DMS79 (cell line): ENCODE measurements at places on chromosomes 3 and 15.

DNA sequence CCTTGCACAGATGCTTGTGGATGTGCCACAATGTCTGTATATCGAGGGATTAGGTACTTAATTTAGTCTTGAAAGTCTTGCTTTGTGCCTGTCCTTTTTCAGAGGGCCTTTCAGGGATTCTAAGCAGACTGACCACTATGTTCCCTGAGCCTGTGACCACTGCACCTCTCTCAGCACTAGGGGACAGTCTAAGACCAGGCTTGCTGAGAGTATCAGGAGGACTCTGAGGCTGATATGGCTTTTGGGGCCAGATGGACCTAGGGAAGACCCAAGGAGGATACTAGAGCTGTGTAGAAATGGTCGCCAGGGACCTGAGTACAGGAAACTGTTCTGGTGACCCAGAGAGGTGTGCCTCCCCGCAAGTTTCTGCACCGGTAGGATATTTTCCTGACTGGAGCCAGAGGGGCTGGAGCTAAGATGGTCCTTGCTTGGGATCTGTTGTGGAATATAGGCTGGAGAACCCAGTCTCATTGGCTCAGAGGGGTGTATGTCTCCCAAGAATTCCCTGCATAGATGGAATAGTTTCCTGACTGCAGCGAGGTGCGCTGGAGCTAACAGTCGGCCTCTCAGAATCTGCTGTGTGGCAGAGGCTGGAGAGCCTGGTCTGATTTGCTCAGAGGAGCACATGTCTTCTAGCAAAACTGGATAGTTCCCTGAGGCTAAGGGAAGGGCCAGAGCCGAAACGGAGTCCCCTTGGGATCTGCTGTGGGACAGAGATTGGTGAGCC is 213.2 kb upstream of the DCBLD2 start:
- no peak for DNase-seq

DNA sequence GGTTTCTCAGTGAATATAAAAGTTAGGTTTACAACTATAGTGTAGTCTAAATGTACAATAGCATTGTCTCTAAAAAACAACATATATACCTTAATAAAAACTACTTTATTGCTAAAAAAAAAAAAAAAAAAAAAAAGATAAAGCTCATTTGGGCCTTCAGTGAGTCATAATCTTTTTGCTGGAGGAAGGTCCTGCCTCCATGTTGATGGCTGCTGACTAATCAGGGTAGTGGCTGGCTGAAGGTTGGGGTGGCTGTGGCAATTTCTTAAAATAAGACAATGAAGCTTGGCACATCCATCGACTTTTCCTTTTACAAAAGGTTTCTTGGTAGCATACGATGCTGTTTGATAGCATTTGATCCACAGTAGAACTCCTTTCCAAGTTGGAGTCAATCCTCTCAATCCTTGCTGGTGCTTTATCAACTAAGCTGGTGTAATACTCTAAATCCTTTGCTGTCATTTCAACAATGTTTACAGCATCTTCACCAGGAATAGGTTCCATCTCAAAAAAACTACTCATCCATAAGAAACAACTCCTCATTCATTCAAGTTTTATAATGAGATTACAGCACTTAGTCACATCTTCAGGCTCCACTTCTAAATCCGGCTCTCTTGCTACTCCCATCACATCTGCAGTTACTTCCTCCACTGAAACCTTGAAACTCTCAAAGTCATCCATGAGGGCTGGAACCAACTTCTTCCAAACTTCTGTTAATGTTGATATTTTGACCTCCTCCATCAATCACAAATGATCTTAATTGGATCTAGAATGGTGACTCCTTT is 13.3 kb downstream of the ZNF280D start:
- no peak for DNase-seq

DNA sequence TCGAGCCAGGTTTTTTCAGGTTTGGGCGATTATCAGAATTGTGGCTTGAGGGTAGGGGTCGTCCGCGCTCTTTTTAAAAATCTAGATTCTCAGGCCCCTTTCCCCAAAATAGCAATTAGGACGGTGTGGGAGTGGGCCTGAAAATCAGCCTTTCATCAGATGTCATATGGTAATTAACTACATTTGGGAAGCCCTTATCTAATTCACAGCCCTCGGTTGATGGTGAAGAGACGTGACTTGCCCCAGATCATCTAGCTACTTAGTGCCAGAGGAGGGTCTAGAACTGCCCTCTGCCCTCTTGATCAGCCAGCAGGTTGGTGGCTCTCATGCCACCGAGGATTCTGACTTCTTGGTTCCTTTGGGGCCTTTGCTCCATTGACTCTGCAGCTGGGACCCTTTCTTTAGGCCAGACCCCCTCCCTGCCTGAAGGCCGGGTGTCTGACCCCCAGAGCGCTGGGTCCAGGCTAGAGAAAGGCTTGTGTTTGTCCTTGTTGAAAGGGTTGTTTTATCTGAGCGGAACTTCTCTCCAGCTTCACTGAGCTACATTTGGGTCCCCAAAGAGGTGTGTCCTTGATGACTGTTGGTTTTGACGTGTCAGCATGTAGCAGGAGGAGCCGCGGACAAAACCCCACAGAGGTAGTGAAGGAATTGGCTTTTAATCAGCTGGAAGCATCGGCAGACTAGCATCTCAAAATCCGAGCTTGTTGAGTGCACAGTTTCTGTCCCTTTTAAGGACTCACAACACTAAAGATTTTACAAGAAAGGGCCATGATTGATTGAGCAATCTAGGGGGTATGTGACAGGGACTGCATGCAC is 857 bp downstream of the AEN start:
- DNase-seq: no peak

GRCh38 chr3:10721101-10721500 is 94.9 kb upstream of the SLC6A11 start:
- no peak for DNase-seq

DNA sequence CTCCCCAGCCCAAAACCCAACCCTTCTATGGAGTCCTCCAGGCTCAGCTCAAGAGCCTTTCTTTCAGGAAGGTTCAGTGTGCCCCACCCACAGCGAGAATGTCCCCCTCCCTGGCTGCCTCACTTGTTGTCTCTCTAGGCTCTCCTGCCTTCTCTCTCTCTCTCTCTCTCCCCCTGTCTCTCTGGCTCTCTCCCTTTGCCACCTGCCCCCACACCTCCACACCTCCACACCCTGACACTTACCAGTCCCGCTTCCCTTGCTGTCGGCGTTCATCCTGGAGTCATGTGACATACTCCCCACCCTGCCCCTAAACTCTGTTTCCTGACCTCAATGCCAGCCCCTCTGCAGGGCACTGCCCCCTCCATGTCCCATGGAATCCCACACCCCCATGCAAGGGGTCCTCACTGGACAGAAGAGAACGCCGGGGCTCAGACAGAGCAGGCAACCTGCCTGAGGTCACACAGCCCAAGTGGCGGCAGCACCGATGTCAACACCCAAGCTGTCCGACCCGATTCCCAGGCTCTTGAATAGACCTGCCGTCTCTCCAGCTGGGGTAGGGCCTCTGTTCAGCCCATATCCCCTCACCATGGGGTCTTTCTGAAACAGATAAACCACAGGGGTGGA is 28.5 kb upstream of the SLC6A6 start:
- DNase-seq: no peak

- DNase-seq: no peak
These were observed 3.6 kb upstream of the MRAS start for GRCh38 chr3:138344754-138345153.

DNA sequence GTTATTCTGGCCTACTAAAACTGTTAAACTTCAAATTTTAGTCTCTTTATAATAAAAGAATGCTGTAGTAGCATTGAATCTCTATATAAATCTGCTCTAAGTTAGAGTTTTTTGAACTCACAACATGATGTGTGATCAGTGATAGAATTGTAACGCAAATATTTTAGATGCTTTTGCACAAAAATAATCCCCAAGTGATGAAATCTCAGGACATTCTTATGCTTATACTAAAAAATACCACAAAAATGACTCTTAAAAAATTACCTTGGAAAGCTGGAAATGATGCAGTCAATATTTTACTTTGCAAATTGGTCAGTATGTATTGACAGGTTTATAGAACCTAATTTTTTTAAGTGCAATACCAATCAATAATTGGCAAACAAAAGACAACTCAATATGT is 375.3 kb downstream of the TBC1D5 start:
- DNase-seq: no peak

- DNase-seq: no peak
These were observed 38.0 kb downstream of the APBA2 start for GRCh38 chr15:28923726-28924280.

DNA sequence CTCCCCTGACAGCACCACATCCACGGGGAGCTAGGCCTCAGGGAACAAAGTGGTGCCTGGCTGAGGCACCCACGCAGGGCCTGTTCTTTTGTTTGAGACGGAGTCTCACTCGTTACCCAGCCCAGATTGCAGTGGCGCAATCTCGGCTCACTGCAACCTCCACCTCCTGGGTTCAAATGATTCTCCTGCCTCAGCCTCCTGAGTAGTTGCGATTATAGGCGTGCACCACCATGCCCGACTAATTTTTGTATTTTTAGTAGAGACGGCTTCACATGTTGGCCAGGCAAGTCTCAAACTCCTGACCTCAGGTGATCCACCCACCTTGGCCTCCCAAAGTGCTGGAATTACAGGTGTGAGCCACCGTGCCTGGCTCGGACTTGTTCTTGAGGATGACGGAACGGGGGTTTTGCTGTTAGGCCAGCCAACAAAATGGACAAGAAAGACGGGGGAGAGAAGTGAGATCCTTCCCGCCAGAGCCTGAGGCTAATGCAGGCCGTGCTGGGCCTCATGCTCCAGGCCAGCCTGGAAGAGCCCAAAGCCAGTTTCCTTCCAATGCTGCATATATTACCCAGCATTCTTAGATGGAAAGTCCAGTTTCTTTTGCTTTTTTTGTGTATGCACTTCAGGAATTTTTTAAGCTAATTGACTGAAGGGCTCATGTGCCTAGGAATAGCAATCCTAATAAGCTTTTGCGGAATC is 28.1 kb upstream of the FURIN start:
- no peak for DNase-seq

DNA sequence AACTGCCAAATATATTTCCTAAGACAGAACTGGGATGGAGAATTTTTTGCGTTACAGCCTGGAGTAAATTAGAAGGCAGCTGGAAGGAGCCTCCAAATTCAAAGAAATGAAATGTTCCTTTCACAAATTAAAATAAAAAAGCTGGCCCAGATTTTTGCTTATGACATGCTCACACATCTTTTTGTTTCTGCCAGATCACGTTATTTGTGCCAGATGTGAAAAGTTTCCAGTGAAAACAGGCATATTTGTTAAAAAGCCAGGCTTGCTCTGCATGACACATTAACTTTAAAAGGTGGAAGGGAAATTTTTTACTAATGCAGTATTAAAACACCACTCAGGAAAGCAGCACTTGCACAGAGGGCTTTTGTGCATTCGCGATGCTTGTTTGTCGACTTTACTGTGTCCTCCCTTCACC is 23.3 kb upstream of the ACKR4 start:
- no peak for DNase-seq

DNA sequence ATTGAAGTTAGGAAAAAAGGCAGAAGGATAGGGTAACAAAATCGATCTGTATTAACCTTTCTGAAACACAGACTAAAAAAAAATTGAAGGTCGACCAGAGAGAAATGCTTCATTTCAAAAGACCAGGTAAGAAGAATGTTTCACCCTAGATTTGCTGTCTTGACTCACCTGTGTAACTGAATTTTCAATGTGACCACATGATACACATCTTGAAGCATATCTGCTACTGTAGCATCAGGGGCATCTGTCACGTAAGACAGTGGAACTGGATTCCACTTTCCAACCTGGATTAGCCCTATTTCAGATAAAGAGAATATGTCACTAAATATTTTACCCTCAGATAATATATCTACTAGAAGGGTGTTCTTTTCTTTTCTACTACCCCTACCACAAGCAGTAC is 9.3 kb downstream of the SATB1 start:
- no peak for DNase-seq

- peak; percentile 74 for DNase-seq
These were observed 268.4 kb upstream of the ROPN1 start for GRCh38 chr3:124260206-124260915.

DNA sequence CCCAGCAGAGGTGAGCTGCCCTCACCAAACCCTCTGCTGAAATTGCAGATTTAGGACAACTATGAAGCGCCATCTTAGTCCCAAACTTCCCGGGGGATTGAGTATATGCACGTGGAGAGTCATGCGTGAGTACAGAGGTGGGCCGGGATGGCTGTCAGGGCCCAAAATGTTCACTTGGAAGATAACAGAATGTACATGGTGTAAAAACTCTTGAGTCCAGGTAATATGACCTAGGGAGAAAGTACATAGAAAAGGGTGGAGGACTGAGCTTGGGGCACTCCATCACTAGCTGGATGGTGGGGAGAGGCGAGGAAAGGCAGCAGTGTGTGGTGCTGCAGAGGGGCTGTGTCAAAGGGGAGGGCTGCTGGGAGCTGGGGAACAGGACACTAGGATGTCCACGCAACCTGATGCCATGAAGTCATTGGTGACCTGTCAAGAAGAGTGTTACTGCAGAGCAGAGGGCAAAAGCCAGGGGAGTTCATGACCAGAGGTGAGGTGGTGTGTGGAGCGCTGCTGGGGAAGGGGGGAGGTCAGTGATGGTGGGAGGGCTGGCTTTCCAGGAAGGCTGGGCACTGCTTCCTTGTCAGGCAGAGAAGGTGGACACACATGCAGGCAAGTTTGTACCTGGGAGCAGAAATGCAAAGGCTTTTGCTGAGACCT is 236.2 kb upstream of the LYSMD4 start:
- DNase-seq: no peak
